CD4-positive, alpha-beta memory T cell (primary cell): ENCODE measurements at places on chromosomes 11 and 22. TPM values are rescaled to one million over a fixed set of nuclear protein-coding genes. Genes with fewer than 3 reads are reported as not detected.

KRTAP5-10 gene
- not detected for polyA plus RNA-seq

POU2F3 gene
- polyA plus RNA-seq: not detected

EXPH5 gene
- 0.39 TPM for polyA plus RNA-seq

GTSE1 gene
- not detected for polyA plus RNA-seq

MPZL3 gene
- 12.3 TPM for polyA plus RNA-seq

ADORA2A gene
- polyA plus RNA-seq: 66.7 TPM

A4GALT gene
- not detected for polyA plus RNA-seq

CTTN gene
- polyA plus RNA-seq: 0.41 TPM

LRRC32 gene
- polyA plus RNA-seq: not detected

MYBPC3 gene
- polyA plus RNA-seq: not detected

TRAPPC4 gene
- polyA plus RNA-seq: 116 TPM

MUC5AC gene
- polyA plus RNA-seq: not detected
